SK-N-MC (cell line): ENCODE measurements at places on chromosomes 5 and 9.

DNA sequence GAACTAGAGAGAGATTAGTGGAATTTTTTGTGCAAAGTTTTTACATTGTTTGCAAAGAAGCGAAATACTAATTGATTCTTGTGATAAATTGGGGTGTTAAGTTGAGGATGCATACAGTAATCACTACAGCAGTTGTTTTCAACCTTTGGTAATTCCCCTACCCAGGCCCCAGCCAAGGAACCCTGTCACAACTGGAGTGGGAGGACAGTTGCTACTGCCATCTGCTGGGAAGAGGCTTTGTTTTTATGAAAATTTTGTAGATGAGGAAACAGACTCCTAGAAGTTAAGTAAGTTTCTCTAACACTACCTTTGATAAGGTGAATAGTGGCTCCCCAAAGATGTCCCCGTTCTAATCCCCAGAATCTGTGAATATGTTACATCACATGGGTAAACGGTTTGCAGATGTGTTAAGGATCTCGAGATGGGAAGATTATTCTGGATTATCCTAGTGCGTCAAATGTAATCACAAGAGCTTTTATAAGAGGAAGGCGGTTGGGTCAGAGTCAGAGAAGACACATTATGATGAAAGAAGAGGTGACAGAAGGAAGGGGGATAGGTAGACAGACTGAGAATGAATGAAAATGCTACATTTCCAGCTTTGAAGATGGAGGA is 34.0 kb upstream of the PPP1R2B start:
- DNase-seq, result no peak

- no peak for DNase-seq
These were observed 302.1 kb downstream of the CSNK1G3 start for GRCh38 chr5:123813937-123814624.

- DNase-seq, result no peak
These were observed 64.7 kb downstream of the ERMP1 start for GRCh38 chr9:5767968-5768932.

GRCh38 chr5:134226441-134227192 is 744 bp upstream of the PPP2CA start:
- no peak for DNase-seq

- no peak for DNase-seq
These were observed 159.5 kb upstream of the IL12B start for GRCh38 chr5:159489779-159490178.

DNA sequence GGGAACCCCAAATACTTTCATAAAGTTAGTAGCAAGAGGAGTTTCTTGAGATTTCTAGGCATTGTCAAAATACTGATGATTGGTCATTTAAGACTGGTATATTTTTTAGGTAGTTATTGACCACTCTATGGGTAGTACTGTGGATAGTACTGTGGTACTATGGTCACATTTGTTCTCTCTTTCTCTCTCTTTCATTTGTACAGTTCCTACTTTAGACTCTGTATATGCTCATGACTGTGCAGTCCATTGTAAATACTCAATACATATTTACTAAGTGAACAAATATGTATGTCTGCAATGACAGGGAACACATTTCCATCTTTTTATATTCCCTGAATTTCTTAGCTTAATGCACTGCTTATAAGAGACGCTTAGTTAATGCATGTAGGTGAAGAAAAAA is 215.6 kb downstream of the KCTD16 start:
- DNase-seq, result no peak

DNA sequence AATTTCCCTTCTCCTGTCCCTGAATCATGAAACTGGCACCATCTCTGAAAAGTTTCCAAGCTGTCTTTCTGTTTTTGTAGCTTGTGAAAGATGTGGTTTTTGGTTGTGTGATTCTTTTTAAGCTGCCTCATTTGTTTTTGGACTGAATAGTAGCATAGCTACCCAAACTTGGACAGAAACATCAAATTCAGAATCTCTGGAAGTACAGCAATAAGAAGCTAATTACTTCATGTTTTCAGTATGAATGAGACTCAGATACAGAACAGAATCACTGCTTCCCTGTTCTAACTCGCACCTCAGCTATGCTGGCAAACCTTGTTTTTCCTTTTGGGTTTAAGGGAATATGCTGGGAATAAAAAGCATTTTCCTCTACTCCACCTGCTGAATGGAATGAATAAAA is 101.0 kb downstream of the FGF1 start:
- no peak for DNase-seq

DNA sequence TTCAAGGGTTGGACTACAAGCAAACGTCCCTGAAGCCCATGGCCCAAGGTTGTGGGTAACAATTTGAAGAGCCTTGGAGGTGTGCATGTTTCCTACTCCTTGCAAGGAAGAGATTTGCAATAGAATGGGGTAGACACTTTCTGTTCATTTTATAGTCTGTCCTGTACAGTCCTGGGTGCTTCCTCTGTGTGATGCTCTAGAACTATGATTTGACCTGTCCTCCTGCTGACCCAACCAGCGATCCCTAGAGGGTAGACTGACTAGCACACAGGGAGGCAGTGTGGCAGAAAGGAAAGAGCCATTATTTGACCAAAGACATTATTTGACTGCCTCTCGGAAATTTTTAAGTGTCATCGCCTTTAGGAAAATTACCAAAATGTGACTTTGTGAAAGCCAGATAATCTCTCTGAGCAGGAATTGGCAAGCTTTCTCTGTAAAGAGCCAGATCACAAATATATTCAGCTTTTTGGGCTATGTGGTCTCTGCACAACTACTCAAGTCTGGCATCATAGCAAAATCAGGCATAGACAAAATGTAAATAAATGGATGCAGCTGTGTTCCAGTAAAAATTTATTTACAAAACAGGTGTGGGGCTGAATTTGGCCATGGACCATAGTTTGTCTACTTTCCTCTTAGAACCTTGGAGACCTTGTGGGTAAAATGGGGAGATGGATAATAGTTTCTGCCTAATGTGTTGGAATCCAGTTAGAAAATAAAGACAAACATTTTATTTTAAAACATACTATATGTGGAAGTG is 106.8 kb downstream of the DMRT2 start:
- DNase-seq, result no peak

DNA sequence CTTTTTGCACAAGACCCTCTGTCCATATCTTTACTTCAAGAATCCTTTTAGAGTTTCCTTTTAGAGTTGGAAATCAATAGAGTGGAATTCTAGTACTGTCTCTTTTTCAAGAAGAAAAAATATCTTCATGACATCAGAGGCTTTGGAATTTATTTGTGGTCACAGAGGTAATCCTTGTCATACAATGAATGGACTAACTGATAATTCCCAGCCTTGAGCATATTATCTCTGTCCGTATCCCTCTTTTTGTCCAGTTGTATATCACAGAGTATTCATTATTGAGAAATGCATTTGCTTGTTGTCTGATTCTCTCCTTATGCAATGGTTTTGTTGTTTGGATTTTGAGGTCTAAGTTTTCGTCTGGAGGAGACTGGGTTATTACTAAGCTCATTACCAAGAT is 82.0 kb upstream of the HAPLN1 start:
- DNase-seq, result no peak

- DNase-seq, result no peak
These were observed 259.0 kb downstream of the GADD45G start for GRCh38 chr9:89863837-89864236.

- DNase-seq, result no peak
These were observed 399.6 kb downstream of the MED10 start for GRCh38 chr5:5978501-5979376.

GRCh38 chr5:149271716-149272563 is at the start of gene AFAP1L1:
AFAP1L1 (plus strand) TSS chr5:149271859; CDS start chr5:149271969, 110 bp downstream.
- no peak for DNase-seq

DNA sequence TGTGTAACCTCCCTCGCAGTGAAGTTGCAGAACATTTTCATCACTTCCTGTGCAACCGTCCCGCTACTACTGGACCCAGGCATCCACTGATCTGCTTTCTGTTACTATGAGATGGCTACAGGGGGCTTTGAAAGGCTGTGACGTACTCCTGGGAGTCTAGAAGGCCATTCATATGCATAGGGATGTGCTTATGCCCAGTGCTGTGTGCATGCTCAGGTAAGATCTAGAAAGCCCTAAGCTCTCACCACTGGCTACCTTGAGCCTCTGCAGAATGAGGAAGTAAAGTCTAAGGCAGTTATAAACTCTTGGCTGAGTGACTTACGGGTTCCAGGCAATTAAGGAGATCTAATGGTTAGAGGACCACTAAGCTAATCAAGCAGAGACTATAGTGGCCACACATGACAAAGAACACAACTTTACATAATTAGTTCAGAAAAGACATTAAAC is 11.8 kb downstream of the HNRNPAB start:
- DNase-seq, result no peak
